Right renal cortex interstitium (tissue), 3 donors: ENCODE measurements at places on chromosomes 6 and 20.
A peak's percentile ranks its signal among the peaks of the same experiment; 100 is the strongest.

DNA sequence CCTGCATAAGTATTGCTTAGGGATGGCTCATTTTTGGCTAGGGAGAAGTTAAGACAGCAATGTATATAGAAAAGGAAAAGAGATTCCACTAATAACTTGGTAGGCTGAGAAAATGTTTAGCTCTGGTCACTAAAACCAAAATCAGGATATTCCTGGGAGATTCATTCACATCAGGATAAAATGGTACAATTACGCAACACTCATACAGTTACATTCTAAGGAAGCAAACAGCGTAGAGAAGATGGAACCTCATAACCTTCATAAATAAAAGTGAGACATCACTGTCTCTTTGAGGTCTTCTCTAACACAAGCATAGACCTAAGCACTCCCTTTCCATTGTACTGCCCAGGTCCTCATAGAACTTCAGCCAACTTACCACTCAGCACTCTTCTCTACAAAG is 295.7 kb upstream of the RUNX2 start:
- no peak for DNase-seq

DNA sequence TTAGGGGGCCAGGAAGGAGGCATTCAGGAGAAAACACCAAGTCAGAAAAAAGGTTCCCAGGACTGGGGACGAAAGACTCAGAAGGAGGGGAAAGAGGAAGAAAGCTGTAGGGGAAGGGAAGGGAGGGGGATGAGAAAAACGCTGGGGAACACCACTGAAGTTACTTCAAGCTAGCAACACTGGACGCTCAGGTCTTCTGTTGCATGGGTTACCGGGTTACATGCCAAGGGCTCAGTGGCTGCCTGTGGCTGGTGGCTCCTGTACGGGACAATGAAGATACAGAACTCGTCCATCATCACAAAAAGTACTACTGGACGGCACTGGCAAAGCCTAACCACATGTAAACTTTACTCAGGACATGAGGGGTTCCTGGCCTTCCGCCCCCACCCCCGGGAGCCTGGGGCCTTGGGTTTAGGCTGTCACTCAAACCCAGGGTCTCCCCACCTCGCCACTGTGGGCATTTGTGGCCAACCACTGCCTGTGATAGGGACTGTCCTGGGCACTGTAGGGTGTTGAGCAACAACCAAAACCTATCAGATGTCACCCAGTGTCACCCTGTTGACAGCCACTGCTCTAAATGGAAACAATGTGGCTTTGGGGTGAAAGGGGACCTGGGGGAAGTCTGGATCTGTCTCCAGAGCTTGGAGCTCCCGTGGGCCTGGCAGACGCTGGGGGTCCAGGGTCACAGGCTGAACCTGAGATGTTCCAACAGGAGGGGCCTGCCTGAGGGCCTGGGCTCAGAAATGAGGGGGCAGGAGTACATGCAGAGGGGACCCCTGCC is 40.3 kb upstream of the CD93 start:
- no peak for DNase-seq

- no peak for DNase-seq
These were observed 22.2 kb upstream of the NCOA3 start for GRCh38 chr20:47479506-47479905.

DNA sequence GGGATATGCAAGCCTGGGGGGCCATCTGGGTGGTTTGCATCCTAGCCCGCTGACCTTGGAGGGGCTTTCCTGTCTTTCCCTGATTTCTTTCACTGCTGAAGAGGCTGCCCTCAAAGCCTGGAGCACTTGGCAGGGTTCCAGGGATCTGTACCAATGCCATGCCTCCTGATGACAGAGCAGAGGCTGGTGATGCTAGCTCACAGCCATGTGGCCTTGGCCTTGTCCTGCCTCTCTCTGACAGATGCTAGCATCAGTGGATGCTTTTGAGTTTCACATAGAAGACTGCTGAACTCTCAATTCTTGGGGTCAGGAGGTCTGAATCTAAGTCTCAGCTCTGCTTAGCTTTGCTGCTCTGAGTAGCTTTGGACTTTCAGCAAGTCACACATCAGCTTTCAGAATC is 21.9 kb upstream of the RREB1 start:
- DNase-seq = no peak

GRCh38 chr20:46439837-46440236 is 33.4 kb upstream of the ELMO2 start:
- no peak for DNase-seq

GRCh38 chr20:50133474-50134217 is 19.9 kb downstream of the PEDS1 start:
- no peak for DNase-seq

DNA sequence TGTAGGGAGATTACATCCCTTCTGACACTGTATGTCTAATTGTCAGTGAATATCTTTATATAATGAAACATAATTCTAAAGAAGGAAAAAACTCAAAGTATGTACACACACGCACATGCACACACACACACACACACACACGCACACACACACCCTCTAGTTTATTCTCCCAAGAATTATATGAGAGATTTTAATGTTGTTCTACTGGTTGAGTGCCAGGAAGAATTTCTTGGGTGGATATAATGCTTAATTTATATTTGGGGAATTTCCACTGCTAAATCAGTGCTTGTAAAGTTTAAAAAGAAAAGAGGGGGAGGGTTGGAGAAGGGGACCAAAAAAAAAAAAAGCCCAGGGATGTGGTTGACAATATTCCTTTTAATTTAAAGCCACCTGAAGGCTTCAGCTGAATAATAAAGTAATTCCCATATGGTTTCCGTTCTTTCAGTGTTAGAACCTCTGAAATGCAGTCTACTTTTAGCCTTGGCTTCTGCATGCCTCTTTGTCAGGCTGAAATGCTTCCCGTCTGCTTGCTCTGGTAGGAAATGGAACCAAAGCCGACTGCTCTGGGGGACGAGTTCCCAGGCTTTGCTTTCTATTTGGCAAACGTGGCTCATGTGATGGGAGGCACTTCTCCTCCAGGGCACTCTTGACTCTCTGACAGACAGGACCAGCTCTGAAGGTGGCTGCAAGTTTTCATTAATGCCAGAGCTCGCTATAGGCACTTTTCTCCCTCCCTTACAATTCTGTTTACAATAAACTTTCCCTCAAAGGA is 225.4 kb downstream of the PRL start:
- DNase-seq = peak; percentile 57

- DNase-seq = no peak
These were observed 18.3 kb downstream of the COL9A3 start for GRCh38 chr20:62834967-62835730.

DNA sequence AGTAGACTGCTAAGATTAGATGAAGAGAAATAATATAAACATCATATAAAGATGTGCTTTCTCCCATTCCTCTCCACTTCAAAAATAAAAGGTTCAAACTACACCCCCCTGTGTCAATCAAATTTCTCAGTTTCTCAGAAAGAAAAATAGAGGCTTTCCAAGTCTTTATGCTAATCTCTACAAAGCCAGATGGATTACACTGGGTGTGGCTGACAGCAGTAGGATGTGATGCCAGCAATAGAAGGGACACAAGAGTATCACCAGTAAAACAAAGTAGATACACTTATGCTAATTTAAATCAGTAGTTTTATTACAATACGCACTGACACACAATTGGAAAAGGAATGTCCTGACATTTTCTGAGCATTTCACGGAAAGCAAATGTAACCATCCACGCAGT is 353.4 kb downstream of the RNGTT start:
- DNase-seq = no peak

- no peak for DNase-seq
These were observed 141.9 kb downstream of the CEBPB start for GRCh38 chr20:50332491-50332980.

GRCh38 chr6:129744201-129744879 is 34.4 kb upstream of the ARHGAP18 start:
- no peak for DNase-seq

DNA sequence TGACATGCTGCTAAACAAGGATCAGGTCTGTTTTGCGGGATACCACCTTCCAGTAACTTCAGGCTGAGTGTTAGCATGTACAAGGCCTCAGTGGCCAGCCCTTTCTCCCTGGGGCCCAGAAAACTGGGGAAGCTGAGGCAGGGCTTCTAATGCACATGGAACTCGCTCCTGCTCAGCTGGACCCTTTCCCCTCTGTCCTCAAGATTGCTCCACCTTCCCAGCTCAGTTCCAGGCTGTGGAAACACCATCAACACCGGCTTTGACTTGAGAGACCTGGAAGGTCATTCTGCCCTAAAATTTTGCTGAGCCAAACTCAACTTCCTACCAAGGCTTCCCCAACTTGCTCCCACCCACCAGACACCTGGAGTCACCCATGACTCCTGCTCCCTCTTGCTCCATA is 4.2 kb upstream of the BLCAP start:
- DNase-seq = no peak

GRCh38 chr20:46400828-46401477 is 5.5 kb downstream of the ELMO2 start:
- DNase-seq = no peak

GRCh38 chr6:149063468-149063867 is 254.0 kb upstream of the TAB2 start:
- no peak for DNase-seq

DNA sequence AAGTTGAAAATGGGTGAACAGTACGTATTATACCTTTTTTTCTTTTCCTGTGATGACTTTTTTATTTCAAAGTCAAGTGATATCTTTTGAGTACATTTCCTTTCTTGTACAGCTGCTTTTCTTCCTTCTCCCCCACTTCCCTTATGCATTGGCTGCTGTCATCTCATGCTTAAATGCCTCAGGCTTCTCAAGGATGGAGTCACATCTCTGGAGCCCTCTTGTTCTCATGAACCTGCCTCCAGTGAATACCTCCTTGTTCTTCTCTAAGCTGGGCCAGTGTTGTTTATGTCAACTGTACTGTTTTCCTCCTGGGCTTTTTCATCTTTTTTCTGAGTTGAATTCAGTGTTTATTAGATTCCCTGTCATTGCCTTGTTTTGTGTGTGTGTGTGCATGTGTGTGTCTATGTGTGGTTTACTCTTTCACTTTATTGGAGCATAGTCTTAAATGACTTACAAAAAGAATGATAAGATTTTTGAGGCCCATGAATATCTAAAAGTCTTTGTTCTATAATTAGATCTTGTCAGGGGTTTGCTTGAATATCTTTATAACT is 23.6 kb downstream of the STXBP5 start:
- no peak for DNase-seq

DNA sequence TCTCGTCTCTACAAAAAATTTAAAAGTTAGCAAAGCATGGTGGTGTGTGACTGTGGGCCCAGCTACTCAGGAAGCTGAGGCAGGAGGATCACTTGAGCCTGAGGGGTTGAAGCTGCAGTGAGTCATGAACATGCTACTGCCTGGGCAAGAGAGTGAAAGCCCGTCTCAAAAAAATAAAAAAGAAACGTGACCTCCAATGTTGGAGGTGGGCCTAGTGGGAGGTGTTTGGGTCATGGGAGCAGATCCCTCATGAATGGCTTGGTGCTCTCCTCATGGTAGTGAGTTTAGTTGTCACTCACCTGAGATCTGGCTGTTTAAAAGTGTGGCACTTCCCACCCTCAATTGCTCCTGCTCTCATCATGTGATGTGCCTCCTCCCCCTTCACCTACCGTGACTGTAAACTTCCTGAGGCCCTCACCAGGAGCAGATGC is 24.3 kb downstream of the RBL1 start:
- DNase-seq = no peak

DNA sequence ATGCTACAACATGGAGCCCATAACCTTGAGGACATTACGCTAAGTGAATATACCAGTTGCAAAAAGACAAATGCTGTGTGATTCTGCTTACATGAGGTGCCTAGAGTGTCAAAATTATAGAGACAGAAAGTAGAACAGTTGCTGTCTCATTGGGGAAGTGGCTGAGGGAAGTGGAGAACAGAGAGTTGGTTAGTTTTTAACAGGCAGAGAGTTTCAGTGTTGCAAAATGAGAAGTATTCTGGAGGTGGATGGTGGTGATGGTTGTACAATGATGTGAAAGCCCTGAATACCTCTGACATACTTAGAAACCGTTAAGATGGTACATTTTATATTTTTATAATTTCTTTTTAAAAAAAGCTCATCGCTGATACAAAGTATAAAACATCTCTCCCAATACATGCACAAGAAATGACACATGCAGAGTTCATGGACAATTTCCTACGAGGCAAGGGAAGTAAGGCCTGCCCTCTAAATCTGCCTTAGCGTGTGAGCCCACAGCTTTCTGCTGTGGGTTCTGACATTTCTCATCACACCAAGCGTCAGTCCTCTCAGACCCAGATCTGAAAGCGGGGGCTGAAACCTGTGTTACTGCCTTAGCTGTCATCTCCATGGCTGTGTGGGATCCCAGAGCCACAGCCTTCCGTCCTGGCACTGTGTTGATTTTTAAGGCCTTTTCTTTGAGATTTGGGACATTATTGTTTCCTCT is 126.0 kb downstream of the RNASET2 start:
- no peak for DNase-seq

DNA sequence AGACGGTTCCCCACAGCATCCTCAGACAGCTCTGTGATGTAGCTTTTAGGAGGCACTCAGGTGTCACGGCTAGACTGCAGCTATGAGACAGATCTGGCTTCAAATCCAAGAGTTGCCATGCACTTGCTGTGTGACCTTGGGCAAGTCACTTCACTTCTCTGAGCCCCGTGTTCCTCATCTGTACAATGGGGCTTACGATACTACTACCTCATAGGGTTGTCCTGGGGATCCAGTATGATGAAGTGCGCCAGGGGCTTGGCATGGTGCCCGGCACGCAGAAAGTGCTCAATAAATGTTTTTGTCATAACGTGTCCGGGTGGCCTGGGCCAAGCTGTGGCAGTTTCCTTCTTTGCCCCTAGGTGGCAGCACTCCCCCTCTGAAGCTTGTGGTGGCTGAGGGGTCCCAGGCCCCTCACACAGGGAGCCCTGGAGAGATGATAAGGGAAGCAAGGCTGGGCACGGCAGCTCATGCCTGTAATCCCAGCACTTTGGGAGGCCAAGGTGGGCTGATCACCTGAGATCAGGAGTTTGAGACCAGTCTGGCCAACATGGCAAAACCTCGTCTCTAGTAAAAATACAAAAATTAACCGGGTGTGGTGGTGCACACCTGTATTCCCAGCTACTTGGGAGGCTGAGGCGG is 19.1 kb upstream of the CHMP4B start:
- DNase-seq = no peak

GRCh38 chr6:158900663-158901312 is 81.6 kb upstream of the EZR start:
- DNase-seq = no peak

GRCh38 chr20:52529826-52530225 is 338.2 kb upstream of the ZFP64 start:
- no peak for DNase-seq

- DNase-seq = no peak
These were observed 12.7 kb upstream of the ZBTB46 start for GRCh38 chr20:63843778-63844177.

- DNase-seq = no peak
These were observed 120.5 kb downstream of the RTN4IP1 start for GRCh38 chr6:106508834-106509233.

DNA sequence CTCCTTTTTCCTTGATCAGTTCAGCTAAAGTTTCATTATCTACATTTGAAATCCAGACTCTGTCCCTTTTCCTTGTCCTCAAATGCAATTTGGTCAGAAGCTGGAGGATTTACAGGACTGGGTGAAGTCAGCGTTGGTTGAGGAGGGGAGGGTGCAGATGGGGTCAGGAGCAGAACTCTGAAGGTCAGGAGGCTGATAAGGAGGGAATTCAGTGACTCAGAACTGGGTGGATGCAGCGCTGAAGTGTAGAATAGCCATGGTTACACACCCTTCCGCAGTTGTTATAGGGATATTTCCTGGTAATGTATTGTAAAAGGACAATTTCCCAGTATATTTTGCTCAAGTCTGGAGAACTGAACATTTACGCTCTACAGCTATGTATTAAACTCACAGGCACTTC is 133.1 kb upstream of the FOXA2 start:
- no peak for DNase-seq
